ENCODE measurements at places on chromosomes 7 and 10. TPM values are rescaled to one million over a fixed set of nuclear protein-coding genes. Genes with fewer than 3 reads are reported as not detected.

Gene DYNC1I1
- polyA plus RNA-seq = 0.43 TPM

- no peak for DNase-seq
These were observed 170.3 kb downstream of the PAXIP1 start for GRCh38 chr7:154832557-154833138.

DNA sequence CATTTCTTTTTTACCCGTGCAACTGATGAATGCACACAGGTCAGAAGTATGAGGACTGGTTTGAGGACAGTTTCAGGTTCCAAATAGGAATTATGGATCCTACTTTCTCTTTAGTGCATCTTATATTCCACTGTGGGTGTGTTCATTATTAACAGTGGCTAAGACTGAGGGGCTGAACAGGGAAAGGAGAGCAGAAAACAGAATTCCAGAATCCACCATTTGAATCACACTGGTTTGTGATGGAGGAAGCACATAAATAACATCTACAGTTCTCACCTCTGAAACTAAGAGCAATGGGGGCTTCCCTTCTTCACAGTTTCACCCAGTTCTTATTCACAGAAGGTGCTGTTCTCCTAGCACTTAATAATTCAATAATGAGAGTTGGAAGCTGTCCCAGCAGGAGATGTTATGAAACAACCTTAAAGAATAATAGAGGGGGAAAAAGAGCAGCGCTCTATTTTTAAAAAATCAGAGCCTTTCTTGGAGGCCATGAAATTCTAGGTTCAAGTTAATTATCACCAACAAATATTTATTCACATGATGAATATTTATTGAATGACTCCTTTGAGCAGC, 205.1 kb downstream of the CREB5 start:
- DNase-seq = no peak

DNA sequence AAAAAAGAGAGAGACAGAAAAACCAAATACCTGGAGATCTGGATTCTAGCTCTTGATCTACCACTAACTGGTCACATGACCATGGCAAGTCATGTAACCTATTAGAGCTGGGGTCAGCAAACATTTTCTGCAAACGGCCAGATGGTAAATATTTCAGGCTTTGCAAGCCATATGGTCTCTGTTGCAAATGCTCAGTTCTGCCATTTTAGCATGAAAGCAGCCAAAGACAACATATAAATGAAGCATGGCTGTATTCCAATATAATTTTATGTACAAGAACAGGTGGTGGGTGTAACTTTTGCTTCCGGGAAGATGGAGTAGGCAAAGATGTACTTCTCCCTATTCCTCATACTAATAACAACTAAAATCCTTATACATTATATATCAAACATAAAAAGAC, 6.7 kb downstream of the FRA10AC1 start:
- DNase-seq = peak; percentile 4

Gene SLC18A3
- not detected for polyA plus RNA-seq

- DNase-seq = no peak
These were observed 35.1 kb downstream of the SMNDC1 start for GRCh38 chr10:110269374-110270318.

DNA sequence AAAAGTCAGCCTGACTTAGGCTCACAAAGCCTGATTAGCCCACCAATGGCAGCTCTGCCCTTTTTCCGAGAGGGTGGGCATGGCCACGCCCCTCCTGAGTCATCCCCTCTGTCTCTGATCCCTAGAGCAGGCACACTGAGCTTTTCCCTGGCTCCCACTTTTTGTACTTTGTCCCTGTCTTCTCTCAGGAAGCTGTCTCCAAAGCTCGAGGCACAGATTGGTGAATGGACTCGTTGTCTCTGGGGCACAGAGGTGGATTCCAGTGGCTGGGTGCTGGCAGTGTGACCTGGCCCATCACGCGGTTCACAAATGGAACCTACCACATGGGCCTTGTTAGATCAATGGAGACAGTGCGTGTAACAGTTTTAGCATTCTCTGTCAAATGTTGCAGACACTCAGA, 313.5 kb downstream of the WDR37 start:
- no peak for DNase-seq

GRCh38 chr10:28810057-28810870, 132.9 kb downstream of the BAMBI start:
- no peak for DNase-seq

Gene H2AZ2
- 222 TPM for polyA plus RNA-seq

GRCh38 chr7:111438369-111439289, 123.7 kb downstream of the IMMP2L start:
- peak; percentile 28 for DNase-seq

- DNase-seq = no peak
These were observed 424.8 kb downstream of the KIF20B start for GRCh38 chr10:90126256-90126595.

Gene TBX20
- not detected for polyA plus RNA-seq

DNA sequence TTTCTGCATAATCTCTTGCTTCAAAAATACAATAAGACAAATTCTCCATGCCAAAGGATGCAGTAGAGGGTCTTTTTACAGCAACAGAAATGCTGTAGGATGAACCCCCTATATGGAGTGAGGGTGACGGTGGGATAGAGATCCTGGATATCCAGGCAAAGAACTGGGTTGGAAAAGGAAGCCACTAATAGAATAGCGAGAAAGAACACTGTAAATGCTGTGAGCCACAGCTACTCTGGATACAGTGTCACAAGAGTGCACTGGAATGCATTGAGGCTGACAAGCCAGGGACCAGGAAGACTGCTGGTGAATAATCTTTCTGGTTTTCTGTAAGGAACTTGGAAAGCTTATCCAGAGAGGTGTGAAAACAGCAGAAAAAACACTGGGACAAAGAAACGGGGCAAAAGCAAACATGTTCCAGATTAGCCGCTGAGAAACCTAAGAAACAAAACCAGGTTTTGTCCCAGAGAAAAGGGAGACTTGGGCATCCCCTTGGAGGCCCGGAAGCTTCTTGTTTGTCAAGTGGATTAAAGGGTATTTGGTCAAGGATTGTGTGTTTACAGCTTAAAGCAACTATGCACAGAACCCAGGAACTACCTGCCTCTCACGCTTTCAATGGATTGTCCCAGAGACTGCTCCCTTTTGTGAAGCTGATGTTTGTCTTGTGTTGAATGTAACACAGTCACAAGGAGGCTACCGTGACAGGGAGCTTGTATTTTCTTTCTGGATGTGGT, 6.2 kb upstream of the MSMB start:
- no peak for DNase-seq

GRCh38 chr7:19439517-19439916, 269.3 kb downstream of the POLR1F start:
- no peak for DNase-seq

Gene SYNPO2L
- 0.74 TPM for polyA plus RNA-seq

GRCh38 chr7:4849390-4849789, 12.4 kb downstream of the PAPOLB start:
- peak; percentile 55 for DNase-seq

GRCh38 chr7:107474104-107474521, 4.3 kb downstream of the GPR22 start:
- no peak for DNase-seq

Gene CCDC172
- not detected for polyA plus RNA-seq

DNA sequence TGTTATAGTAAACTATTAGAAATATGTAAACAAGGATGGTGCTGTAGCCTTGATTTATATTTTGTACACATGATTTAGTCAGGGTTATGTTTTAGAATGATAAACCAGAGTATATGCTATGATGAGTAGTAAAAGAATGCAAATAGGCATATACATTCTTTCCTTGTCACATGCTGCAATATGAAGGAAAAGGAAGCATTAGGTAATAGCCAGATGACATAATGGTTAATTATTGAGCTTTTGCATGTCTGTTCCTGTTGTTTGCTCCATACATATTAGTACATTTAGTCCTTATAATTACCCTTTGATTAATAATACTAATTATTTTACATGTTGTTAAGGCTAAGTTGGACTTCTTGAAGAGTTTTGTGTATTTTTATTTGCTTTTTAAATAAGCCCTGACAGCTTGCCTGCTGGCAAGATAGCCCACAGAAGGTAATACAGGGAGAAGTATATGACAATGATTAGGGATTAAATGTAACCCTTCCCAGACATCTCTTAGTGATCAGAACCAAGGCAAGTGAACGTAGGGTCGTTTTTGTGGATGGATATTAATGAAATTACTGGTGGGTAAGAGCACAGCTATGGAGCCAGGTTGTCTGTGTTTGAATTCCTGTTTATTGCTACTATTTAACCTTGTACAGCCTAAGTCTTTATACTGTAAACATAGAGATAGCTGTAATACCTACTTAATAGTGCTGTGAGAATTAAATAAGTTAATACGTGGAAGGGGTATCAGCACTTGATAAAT, 68.4 kb downstream of the PHTF2 start:
- DNase-seq = no peak

DNA sequence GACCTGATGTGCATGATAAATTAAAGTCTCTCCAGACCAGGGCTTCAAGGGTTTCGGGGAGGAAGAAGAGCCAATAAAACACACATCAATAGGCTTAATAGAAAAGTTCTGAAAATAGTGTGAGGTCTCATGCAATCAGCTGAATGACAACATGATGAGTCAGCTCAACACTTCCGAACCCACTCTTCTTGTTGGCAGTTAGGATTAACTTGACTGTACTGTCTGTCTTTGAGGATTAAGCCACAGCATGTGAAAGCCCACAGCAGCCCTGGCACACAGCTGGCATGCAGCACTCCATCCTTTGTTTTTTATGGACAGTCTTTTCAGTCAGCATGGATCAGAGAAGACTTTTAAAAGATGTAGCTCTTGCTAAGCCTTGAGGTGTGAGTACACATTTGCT, 526.9 kb upstream of the VSTM2A start:
- DNase-seq = no peak

- no peak for DNase-seq
These were observed 71.2 kb downstream of the ALOX5 start for GRCh38 chr10:45444976-45445898.

Gene HOXA4
- 25.0 TPM for polyA plus RNA-seq

DNA sequence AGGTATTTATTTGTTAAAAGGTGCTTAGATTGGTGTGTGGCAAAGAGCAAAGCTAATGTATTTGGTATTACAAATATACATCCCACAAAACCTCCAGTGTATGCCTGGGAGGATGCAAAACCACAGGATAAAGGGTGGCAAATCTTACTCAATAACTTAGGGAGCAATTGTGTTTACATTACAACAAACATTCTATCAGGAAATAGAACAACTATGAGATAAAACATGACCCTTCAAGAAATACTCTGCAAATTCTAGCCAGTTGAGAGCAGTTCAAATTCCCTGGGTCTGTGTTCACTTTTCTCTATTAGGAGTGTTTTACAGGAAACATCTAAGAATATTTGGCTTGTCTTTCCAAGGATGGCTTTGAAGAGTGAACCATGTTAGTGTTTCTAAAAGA, 64.9 kb downstream of the CUL1 start:
- no peak for DNase-seq

Gene VAX1
- polyA plus RNA-seq = not detected

GRCh38 chr10:16674147-16674703, 143.0 kb downstream of the RSU1 start:
- DNase-seq = no peak

DNA sequence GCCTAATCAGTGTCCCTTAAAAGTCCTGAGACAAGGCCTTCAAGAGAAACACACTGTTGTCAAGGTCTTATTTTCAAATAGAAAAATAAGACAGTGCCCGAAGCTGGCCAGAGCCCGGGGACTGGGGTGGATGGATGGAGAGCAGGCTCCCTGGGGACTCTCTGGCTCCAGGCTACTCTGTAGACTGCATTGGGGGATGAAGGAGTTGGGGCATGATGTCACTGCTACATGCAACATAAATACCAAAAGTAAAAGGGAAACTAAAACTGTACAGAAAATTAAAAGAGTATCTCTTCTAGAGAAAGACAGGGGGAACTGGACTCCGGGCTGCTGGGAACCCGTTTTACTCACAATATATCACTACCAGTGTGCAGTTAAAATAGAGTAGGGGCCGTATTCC, 629.8 kb downstream of the KCNMA1 start:
- no peak for DNase-seq

DNA sequence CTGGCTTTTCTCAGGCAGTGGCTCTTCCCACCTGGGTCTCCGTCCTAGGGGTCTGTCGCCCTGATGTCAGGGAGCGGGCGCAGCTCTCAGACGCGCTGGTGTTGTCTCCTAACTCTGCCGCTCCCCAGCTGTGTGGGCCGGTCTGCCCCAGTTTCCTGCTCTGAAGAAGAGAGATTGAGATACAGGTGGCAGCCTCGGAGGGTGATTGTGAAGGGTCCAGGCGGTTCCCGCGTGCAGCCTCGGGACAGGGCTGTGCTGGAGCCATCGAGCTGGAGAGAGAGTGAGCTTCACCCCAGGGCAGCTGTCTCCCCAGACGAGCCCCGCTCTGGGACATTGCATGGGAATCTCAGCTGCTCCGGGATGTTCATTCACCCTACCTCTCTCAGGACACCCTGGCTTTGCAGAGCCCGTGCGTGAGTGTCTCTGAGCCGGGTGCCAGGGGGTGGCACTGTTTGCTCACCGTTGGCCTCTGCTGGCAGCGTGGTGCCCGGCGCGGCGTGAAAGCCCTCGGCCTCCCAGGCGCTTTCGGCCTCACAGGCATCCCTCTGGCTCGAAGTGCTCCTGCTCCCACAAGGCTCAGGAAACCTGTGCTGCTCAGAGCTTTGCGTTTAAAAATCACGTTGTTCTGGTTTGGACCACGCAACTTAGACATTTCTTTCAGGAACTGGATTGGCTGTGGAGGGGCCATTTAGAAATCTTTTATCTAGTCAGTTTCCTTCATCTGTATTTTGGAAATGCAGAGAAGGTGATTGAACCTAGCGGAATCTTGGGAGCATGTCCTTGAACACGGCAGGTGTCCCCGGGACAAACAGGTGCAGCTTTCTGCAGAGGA, 33.8 kb upstream of the ZFAND2A start:
- peak; percentile 63 for DNase-seq

DNA sequence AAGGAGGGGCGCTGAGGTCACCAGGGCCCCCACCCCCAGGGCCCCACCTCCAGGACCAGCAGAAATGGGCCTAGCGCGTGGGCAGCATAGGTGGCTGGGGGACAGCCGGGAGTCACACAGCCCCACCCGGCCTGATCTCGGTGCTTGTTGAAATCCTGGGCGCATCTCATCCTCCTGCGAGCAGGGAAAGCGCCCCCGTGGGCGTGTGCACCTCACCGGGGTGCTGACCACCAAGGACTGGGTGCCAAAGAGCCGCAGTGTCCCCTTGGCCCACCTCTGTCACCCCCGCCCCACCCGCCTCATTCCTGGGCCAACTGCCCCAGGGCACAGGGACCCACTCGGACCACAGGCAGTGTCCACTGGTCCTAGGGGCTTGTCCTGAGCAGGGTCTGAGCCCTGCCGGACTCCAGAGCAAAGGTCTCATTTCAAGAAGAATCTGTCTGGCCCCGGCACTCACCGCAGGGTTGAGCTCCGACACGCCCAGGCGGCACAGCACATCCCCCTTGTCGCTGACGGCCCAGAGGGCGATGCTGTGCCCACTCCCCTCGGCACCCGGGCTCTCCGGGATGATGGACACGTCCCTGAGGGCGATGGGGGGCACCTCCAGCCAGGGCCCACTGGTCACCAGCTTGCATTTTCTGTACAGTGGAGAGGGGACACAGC, 11.4 kb downstream of the BHLHA15 start:
- DNase-seq = no peak

Gene CH25H
- polyA plus RNA-seq = 0.13 TPM

DNA sequence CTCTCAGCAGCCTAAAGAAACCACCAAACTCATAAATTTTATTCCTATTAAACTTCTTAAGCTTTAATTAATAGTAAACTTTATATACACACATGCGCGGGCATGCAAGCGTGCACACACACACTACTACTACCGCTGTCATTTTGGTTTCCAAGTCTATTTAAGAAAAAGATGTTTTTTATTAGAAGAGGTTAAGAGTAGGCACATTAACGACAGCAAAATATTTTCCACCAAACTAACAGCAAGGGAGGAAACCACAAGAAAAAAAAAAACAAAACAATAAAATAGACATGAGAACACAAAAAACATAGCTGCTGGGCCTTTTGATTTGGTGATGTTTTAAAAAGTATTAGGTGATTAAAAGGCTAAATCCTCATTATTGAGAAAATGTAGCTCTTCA, 28.6 kb downstream of the RTKN2 start:
- no peak for DNase-seq

Gene TUBB8
- polyA plus RNA-seq = 1.5 TPM

All from renal pelvis (tissue), 12 donors.